ENCODE measurements at places on chromosomes 6 and 20.

DNA sequence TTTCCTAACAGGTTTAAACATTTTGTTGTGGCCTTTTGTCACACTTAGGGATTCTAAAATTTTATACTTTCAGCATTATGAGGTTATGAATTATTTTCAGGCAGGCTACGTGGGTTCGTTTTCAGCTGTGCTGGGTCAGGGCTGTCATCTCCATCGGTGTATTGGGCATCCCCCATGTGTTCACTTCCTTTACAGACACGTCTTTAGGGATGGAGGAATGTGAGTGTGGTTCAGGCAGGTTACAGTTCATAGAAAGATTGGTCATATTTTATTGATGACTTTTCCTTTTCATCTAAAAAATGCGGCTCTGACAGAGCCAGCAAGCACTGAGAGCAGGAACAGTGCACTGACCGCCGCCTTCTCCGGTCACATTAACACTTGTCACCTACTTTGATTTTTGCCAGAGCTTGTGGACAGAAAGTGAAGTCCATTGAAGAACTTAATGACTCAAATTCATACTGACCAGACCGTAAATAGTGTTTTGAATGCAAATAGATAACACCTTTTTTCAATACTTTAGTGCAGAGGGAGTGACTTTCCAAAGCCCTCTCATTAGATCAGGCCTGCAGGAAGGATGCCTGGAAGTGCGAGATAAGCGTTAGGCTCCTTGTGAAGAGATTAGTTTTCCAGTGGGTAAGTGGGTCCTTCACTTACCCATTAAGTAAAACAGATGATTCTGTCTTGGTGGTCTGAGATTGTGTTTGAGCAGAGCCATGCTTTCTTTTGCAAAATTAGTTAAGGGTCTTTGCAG, 113.1 kb downstream of the TIAM2 start:
- DNase-seq = no peak

DNA sequence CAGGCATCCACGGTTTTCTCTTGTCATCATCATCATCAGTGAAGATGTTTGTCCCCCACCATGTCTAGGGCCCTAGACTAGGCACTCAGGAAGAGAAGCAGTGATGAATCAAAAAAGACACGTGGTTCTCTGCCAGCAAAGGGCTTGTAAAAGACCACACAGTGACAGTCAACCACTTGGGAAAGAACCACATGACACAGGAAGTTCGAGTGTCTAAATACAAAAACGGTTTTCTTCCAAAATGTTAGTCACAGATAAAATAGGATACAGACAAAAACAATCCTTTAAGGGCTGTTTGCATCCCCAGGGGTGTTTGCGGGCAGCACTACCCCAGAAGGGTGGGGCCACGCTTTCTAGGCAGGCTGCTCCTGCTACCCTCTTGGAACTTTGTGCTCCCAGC, 356.8 kb upstream of the AGPAT4 start:
- no peak for DNase-seq

GRCh38 chr20:40442181-40442963, 246.7 kb downstream of the MAFB start:
- no peak for DNase-seq

GRCh38 chr6:166747644-166748595, 120.9 kb upstream of the RPS6KA2 start:
- DNase-seq = no peak

DNA sequence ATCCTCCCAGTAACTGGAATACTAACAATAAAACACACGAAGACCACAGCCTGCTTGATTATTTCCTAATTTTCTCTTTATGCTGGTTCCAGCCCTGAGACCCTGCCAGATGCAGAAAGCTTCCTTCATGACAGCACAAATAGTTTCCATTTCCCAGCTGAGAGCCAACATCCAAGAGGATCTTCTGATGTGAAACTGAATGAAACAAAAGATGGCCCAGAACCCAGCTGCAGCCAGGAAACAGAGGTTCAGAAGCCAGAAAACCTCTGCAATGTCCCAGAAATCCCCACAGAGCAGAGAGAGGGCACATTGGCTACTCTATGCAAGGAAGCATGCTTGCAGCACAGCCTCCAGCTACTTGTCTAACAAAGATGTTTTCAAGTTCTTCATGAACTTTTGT, 61.8 kb upstream of the PLEKHG1 start:
- DNase-seq = no peak

GRCh38 chr6:168188369-168189199, 109.6 kb upstream of the FRMD1 start:
- DNase-seq = no peak

- no peak for DNase-seq
Observed at GRCh38 chr20:11958855-11959254, 41.2 kb downstream of the BTBD3 start.

DNA sequence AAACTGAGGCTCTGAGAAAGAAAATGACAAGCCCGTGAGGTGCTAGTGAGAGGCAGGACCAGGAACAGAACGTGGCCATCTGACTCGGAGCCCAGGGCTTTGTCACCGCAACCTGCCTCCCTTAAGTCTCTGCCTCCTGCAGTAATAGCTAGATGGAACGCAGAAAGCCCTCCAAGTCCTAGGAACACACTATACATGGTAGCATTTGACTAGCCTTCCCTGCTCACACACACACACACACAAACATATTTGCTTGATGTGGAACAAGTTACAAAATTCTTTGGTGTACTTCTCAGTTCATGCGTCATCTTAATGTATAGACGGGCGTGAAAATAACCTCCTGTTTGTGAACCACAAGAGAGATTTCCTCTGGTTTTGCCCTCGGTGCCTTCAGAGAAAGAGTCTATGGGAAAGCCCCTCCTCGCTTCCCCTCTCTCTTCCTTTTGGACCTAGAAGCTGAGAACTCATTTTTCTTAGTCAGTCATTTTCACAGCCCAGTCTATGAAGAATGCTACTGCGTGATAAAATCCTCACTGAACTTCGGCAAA, 38.8 kb downstream of the C6orf52 start:
- DNase-seq = peak; percentile 83

DNA sequence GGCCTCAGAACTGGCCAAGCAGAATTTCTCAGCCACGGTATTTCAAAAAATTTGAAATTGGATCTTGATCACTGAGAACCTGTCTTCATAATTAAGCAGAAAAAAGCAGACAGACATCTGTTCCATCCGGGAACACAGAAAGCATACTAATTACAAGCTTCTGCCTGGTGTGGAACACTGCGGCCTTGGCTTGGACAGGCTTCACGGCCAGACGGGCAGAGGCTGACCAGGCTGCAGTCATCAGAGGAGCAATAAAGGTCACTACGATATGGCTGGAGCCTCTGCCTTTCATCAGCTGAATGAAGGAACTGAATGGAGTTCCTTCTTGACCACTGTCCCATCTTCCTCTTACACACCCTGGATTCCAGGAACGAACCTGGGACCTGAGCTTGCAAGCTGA, 3.9 kb upstream of the NRSN1 start:
- no peak for DNase-seq

All from activated CD4-positive, alpha-beta T cell treated with anti-CD3 and anti-CD28 coated beads, Interleukin-2, amount 10 ng/mL, durations not matched to agents 24 days and 14 days (primary cell).